ENCODE measurements at places on chromosomes 5 and 9.

DNA sequence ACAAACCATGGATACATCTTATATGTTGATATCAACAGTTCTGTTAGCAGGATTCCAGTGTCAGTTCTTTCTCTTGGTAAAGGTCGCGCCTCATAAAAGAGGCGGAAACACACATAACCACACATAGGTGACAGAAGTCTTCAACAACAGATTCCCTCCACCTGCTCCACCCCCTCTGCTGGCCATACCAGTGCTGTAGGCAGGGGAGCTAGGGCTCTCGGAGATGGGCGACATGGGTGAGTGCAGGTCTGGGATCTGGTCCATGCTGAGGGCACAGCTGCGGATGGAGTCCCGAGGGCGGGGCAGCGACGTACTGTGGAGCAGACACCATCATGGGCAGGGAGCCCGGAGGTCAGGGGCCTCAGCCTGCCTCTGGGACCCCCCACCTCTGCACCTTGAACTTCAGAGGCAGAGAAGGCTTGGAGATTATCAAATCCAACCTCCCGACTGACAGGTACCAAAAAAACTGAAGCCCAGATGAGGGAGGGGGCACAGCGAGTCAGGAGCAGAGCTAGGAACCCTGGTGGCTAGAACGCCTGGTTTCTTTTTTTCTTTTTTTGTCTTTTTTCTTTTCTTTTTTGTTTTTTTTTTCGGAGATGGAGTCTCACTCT lies 12.0 kb upstream of the TOR2A start:
- DNase-seq, result no peak

- no peak for DNase-seq
Observed at GRCh38 chr5:43840424-43841125, 237.6 kb downstream of the NNT start.

DNA sequence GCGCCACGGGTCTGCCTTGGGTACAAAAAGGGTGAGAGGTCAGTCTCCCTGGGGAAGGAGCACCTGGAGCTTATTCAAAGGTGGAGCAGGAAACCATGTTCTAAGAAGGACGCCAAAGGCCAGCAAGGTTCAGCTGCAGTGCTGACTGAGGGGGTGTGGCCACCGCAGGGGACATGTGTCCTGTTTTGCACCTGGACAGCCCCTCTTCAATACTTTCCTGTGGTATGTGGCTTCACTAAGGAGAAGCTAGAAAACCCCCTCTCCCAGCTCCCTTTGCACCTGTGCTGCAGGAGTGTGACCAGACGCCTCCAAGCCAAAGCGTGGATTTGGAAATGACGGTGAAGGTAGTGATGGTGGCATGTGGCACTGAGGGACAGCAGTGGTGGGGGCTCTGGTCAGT lies 23.6 kb downstream of the TRIM14 start:
- no peak for DNase-seq

GRCh38 chr5:108749128-108749861 lies 1.6 kb downstream of the FER start:
- DNase-seq, result no peak

- no peak for DNase-seq
Observed at GRCh38 chr9:128619779-128620178, 36.9 kb downstream of the DYNC2I2 start.

- no peak for DNase-seq
Observed at GRCh38 chr5:42595597-42595996, 161.0 kb upstream of the CCDC152 start.

DNA sequence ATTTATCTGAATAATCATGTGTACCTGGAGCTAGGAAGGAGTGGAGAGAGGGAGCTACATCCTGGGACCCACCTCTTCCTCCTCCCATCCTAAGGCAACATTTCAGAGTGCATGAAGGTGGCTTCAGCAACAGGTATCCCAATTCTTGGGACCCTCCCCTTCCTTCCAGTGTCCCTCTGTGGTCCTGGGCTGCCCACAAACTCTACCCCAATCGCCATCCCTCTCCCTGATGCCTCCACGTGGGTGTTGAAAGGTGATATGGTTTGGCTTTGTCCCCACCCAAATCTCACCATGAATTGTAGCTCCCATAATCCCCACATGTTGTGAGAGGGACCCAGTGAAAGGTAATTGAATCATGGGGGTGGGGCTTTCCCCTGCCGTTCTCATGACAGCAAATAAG lies 121.4 kb downstream of the MED10 start:
- no peak for DNase-seq

GRCh38 chr5:168971100-168971499 lies 329.8 kb downstream of the SLIT3 start:
- no peak for DNase-seq

- DNase-seq, result no peak
Observed at GRCh38 chr9:127053057-127053821, 69.2 kb downstream of the ANGPTL2 start.

- DNase-seq, result no peak
Observed at GRCh38 chr9:114138552-114138971, 16.8 kb upstream of the COL27A1 start.

DNA sequence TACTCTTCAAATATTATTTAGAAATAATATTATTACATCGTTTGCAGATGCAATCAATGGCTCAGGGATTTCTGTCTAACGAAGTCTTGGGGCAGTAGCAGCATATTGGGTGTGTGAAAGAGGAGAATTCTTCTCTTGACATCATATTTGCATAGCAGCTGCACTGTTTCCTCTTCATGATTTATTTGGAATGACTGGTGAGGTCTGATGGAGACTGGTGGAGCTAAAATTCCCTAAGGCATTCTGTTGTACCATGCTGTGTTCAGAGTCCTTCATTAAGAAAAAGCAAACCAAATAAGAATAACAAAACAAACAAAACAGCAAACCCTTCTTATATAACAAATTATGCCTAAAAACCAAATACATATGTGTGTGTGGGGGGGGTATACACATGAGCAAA lies 177.6 kb downstream of the DIRAS2 start:
- DNase-seq, result no peak

GRCh38 chr5:154813736-154814135 lies 36.7 kb downstream of the FAXDC2 start:
- DNase-seq, result no peak

DNA sequence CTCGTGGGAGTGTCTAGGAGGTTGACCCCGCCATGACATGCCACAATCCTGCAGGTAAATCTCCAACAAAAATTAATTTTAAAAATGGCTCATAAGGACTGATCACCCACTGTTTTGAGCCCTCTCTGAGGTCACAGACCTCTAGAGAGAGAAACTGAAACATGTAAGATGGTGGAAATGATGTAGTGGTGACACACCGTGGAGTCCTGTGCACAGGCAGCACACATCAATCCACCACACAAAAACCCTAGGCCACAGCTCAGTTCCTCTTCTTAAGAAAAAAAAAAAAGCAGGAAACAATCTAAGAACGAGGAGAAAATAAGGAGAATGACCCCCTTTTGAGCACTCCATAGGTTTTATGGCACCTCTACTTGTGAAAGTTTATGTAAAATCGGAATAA lies 93.8 kb upstream of the FAM120A start:
- no peak for DNase-seq

GRCh38 chr5:141848744-141849414 lies 29.3 kb downstream of the PCDH1 start:
- DNase-seq, result peak; percentile 88

- no peak for DNase-seq
Observed at GRCh38 chr5:394671-395155, 48.3 kb upstream of the EXOC3 start.

DNA sequence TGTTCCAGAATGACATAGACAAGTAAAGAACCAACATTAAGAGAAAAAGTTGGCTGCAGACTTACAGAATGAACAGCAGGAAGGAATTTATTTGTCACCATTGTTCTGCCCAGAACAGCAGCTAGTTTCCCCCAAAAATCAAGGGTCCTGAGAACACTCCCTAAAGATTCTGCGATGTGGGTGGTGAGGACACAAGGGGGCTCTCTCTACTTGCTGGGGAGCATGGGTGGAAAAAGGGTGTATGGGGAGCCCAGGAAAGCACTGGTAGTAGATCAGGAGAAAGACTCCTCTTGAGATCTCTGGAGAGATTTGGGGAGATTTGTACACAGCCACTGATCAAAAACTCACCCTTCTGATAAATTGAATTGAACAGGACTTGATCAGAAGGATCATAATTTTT lies 316.5 kb downstream of the KCTD16 start:
- DNase-seq, result no peak
